T-helper 17 cell (primary cell): ENCODE measurements at places on chromosomes 2 and 18.

GRCh38 chr2:199356412-199356811 lies 101.3 kb downstream of the SATB2 start:
- DNase-seq: no peak

DNA sequence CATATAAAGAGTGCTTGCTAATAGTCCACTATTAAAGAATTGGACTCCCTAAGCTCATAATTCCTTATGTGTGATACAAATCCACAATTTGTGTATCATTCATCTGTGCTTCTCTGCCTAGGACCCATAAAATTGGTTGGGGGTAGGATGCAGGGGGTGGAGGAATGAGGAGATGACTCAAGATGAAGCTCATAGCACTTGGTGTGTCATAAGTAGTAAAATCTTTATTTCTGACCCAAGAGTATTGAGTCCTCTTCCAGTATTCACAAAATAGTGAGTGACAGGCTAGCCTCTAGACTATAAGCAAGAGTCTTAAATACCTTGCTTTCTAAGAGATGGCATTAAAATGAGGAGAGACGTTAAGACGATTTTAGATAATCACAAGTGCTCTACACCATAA lies 390.9 kb upstream of the CDH19 start:
- no peak for DNase-seq

GRCh38 chr18:3441290-3441689 lies 8.7 kb upstream of the TGIF1 start:
- DNase-seq: no peak

GRCh38 chr2:136243638-136244535 lies 125.9 kb upstream of the CXCR4 start:
- DNase-seq: no peak

DNA sequence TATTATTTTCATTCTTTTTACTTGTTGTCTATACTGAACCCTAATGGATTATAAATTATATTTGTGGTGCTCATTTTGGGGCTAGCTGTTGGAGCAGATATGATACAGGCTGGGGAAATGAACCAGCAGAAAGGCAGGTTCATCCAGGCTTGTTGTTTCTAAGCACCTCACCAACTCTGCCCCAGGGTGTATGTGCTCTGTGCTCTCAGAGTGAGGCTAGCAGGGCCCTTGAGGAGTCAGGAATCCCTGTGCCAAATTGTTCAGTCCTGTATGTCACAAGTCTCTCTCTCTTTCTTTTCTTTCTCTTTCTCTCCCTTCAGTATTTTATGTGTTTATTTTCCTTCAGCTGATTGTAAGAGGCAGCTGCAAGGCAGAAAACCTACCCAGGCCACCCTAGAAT lies 181.1 kb upstream of the DPP10 start:
- DNase-seq: no peak

DNA sequence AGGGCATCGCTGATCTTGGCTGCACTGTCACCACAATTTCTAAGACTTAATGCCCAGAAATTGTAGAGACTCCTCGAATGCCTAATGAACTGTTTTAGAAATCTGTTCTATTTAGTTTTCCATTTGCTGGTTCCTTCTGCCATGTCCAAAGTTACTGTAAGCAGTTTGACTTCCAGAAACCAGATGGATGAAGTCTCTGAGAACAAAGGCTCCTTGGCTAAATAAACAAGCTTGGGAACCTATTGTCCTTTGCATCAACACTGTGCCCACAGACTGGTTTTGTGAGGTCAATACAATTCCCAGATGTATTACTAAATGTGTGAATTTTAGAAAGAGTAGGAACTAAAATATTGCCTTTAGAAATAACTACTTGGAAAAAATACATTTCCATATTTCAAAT lies 600.2 kb downstream of the NYAP2 start:
- no peak for DNase-seq

DNA sequence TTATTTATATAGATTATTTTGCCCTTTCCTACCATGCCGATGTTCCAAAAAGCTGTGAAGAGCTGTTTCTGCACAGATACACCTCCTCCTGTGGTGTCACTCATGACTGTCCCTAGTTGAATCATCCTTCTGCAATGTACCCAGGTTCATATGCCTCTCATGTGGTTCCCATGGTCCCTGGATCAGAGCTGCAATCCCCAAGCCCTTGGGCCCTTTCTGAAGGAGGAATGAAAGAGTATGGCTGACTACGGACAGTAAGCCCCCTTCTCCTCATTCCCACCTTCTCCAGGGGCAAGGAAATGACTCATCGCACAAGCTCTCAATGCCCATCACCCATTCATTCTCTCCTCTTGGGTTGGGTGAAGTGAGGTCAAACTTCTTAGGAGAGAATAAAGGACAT lies 63.9 kb upstream of the ACVR1 start:
- DNase-seq: no peak

DNA sequence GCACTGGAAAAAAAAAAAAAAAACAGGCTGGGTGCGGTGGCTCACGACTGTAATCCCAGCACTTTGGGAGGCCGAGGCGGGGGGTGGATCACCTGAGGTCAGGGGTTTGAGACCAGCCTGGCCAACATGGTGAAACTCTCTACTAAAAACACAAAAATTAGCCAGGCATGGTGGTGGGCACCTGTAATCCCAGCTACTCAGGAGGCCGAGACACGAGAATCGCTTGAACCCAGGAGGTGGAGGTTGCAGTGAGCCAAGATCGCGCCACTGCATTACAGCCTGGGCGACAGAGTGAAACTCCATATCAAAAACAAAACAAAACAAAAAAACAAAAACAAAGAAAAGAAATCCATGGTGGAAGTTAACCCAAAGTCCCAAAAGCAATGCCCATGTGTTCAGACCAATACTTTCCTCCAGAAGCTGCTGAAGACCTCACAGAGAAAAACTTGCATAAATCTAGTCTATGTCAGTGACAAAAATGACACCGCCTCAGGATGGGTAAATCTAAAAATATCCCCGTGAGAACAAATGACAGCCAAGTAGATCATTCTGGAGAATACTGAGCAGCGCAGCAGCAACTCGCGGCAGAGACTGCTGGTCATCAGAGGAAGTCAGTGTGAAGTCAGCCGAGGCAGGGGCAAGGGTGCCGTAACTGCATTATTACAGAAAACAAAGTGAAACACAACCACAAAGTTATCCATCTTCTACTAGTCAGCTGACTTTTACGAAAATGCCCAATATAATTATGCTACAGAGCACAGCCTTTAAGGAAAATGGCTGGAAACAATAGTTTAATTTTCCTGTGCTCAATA lies 41.0 kb downstream of the LPIN2 start:
- peak; percentile 46 for DNase-seq
